H9 (cell line): ENCODE measurements at places on chromosomes 4 and X. TPM values are rescaled to one million over a fixed set of nuclear protein-coding genes. Genes with fewer than 3 reads are reported as not detected.

GRCh38 chr4:86818841-86819240, 30.3 kb downstream of the SLC10A6 start:
- DNase-seq, result peak; percentile 30
- no peak overlapping the region for H3K4me3 ChIP-seq
- H3K36me3 ChIP-seq, result peaks cover 22% of the 10 kb centered on the region
- no peaks in the 10 kb centered on the region for H3K4me1 ChIP-seq

DBET gene
- not detected in 2 replicates for total RNA-seq

DNA sequence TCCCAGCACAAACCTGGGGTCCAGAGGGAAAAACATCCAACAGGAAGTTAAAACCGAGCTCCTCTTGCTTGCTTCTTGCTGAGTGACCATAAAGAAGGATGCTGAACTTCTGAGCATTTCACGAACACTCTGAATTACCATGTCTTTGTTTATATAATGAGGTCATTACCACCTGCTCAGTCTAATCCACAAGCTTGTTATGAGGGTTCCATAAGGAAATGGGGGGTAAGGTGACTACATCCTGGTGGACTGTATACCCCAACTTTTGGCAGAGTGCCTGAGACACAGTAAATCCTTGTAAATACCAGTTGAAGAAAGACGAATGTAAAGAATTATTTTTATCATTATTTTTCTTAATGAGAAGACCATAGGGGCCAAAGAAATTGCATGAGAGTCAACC, 16.8 kb downstream of the CCDC149 start:
- H3K36me3 ChIP-seq, result no peaks in the 10 kb centered on the region; the same call in 2 of the 3 replicates
- no peak overlapping the region for H3K4me3 ChIP-seq
- peaks cover 3% of the 10 kb centered on the region; the same call in 1 of the 2 replicates for H3K4me1 ChIP-seq
- H3K27me3 ChIP-seq, result no peaks in the 10 kb centered on the region

GRCh38 chrX:150258463-150259430, 104.4 kb upstream of the MAMLD1 start:
- no peak overlapping the region for H3K4me3 ChIP-seq
- H3K4me1 ChIP-seq, result no peaks in the 10 kb centered on the region
- DNase-seq, result no peak
- no peaks in the 10 kb centered on the region for H3K27me3 ChIP-seq

DNA sequence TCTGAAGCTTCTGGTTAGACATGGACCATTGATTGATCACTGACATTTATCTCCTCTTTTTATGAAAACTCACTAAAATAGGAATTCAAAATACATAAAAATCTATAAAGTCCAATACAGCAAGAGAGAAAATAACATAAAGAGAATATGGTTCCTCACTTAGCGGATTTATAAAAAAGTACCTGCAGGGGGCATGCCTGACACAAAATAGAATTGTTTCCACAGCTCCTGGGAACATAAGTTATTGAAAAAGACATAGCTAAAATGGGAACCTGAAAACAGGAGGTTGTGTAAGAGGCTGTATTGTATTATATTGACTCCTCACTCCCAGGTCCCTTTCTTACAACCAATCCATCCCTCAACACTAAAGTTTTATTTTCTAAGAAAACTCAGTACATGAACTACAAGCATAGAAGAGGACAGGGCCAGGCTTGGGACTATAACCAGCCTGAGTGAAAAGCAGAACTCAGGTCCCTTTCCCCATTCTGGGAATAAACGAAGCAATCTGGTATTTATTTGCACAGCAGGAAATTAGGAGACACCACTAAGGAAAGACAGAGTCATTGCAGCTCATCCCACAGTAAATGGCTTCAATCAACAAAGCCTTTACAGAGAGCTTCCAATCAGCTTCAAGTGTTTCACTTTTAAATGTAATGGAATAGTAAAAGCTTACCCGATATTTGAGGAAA, 121.1 kb upstream of the NDST4 start:
- H3K36me3 ChIP-seq, result no peaks in the 10 kb centered on the region
- peak; percentile 25 for DNase-seq
- H3K27me3 ChIP-seq, result no peaks in the 10 kb centered on the region

DNA sequence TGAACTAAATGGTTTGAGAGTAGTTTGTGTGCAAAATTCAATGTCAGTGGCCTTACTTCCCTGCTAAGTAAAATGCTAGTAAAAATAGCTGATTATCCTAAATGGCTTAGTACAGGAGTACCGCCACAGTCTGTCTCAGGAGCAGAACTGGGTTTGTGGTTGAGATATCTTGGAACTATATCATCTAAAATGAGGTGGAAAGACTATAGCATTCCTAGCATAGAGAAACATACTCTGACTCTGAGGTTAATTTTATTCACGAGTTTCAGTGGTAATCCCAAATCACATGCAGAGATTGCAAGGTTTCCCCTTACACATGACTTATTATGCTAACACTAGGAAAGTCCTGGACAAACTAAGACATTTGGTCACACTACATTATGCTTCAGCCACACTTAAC, 70.4 kb downstream of the OR13H1 start:
- no peak overlapping the region for H3K27ac ChIP-seq
- H3K36me3 ChIP-seq, result no peaks in the 10 kb centered on the region
- H3K27me3 ChIP-seq, result no peaks in the 10 kb centered on the region
- H3K4me3 ChIP-seq, result no peak overlapping the region
- no peak for DNase-seq

GPM6B gene
- 73.9 and 79.8 TPM in 2 replicates for total RNA-seq

DNA sequence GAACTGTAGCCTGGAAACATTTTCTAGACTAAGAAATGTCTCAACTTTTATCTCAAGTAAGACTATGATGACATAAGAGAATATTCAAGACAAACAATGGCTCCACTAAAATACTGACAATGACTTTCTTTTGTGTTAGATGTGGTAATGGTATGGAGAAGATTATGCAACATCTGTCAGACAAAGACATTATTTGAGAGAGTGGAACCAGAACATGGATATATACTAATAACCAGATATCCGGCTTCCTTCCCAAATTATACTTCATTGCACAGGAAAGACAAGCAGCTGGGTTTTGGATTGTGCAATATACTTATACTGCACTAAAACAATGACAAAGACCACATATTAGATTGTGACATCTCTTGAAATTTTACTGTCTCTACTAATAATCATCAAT, 290.8 kb upstream of the GIMD1 start:
- DNase-seq, result no peak
- no peaks in the 10 kb centered on the region for H3K4me1 ChIP-seq
- no peaks in the 10 kb centered on the region for H3K27me3 ChIP-seq
- no peak overlapping the region for H3K4me3 ChIP-seq
- H3K36me3 ChIP-seq, result no peaks in the 10 kb centered on the region

MEPE gene
- not detected in 2 replicates for total RNA-seq

- H3K27ac ChIP-seq, result peak within 1 kb of the TSS; percentile 50
- peak; percentile 66 for DNase-seq
- no peaks in the 10 kb centered on the region for H3K27me3 ChIP-seq
- peak within 1 kb of the TSS; percentile 96 for H3K4me3 ChIP-seq
Measured at GRCh38 chr4:145938618-145939440, at the start of gene ZNF827. ZNF827 (minus strand) TSS chr4:145938823; CDS start chr4:145938407, 416 bp downstream.

DNA sequence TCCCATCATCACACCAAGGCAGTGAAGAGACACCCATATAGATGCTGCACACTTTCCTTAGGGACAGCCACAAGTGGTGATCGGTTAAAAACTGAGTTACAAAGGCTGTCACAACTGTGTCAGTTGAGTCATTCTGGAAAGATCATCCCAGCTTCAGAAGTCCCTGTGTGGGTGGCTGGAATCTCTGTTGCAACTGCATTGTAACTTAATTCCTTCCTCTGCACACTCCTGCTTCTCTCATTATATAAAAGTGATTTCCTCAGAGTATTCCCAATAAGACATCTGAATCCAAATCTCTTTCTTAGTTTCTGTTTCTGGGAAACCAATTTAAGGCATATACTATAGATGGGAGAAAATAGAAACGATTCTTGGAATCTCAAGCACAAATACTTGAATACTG, 88.1 kb downstream of the FSTL5 start:
- no peaks in the 10 kb centered on the region for H3K36me3 ChIP-seq
- H3K4me3 ChIP-seq, result no peak overlapping the region
- H3K27ac ChIP-seq, result no peak overlapping the region
- H3K27me3 ChIP-seq, result no peaks in the 10 kb centered on the region

MAD2L1 gene
- 87.2 TPM in 2 replicates for total RNA-seq

DNA sequence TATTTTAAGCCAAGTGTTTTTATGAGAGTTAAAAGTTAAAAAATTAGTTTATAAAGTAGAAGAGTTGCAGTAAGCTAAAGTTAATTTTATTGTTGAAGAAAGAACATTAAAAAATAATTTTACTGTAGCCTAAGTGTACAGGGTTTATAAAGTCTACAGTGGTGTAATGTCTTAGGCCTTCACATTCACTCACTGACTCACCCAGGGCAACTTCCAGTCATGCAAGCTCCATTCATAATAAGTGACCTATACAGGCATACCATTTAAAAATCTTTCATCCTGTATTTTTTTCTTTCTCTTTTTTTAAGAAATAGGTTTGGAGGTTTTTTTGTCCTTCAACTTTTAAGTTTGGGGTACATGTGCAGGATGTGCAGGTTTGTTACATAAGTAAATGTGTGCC, 87.9 kb upstream of the NR3C2 start:
- no peaks in the 10 kb centered on the region for H3K4me1 ChIP-seq
- H3K27me3 ChIP-seq, result no peaks in the 10 kb centered on the region
- no peak overlapping the region for H3K27ac ChIP-seq
- H3K4me3 ChIP-seq, result no peak overlapping the region
- DNase-seq, result no peak

DNA sequence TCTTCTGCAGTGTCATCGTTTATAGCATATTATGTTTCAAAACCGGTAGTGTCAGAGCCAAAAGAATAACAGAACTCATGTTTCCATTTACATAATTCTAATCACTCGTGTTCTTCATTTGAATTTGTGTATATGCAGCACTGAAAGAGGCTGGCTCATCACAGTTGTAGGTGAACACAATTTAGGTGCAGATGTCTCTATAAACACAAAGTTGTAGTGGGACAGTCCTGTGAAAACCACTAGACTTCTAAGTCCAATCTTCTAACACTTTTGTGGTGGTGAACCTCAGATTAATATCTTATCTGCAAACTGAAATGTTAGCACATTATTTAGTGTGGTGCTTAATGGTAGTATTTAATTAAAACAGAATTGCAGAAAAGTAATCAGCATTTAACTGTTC, 872.4 kb downstream of the C4orf33 start:
- no peaks in the 10 kb centered on the region for H3K36me3 ChIP-seq
- DNase-seq, result no peak
- H3K4me1 ChIP-seq, result no peaks in the 10 kb centered on the region
- H3K27ac ChIP-seq, result no peak overlapping the region

GAGE12E gene
- not detected in 2 replicates for total RNA-seq

CSAG1 gene
- not detected in 2 replicates for total RNA-seq

MAGEA11 gene
- not detected in 2 replicates for total RNA-seq

GAB3 gene
- total RNA-seq, result 0.42 and 0.46 TPM in 2 replicates

DNA sequence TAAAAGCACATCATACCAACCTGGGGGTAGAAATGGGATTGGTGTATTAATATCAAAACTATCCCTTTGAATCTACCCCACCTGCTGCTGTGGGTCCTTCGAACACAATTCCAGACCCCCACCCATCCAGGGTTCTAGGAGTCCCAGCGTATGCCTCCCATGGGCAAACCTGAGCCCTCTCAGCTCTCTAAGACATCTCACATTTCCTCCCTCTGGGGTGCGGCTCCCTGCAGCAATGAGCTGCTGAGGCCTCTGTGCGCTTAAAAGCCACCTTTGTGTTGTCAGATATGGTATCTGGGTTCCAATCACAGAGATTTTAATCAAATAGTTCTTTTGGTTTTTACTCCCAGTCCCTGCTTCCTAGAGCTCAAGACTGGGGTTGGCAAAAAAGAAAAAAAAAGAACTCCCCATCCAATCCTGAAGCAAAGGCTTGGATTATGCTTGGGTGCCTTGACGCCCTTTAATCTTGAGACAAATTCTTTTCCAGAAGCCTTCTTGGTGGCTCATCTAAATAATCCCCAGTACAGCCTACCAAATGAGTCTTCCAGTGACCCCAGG, 37.5 kb upstream of the NOCT start:
- peaks cover 4% of the 10 kb centered on the region; the same call in 1 of the 2 replicates for H3K4me1 ChIP-seq
- no peaks in the 10 kb centered on the region for H3K36me3 ChIP-seq
- no peaks in the 10 kb centered on the region for H3K27me3 ChIP-seq
- peak; percentile 46 for DNase-seq
- 0 out of 3 replicates have a peak overlapping the region, but pooled peaks have one; percentile 17 for H3K4me3 ChIP-seq

- H3K4me3 ChIP-seq, result no peak overlapping the region
- no peak for DNase-seq
Measured at GRCh38 chrX:13776387-13776786, 40.5 kb downstream of the GPM6B start.

DNA sequence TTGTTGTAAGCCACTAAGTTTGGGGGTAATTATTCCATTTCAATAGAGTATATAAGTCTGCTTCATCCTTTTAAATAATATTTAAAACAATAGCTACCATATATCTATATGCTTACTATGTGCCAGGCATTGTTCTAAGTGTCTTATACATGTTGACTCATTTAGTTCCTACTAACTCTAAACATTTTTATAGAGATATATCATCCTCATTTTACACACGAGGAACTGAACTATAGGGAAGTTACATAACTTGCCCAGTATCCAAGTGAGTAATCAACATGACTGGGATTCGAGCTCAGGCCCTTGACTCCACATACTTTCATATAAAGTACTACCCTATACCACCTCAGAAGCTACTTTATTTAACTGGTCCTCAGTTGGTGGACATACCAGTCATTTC, 175.3 kb upstream of the RAI2 start:
- no peak for DNase-seq
- no peaks in the 10 kb centered on the region for H3K36me3 ChIP-seq
- no peaks in the 10 kb centered on the region for H3K4me1 ChIP-seq
- no peaks in the 10 kb centered on the region for H3K27me3 ChIP-seq
- H3K4me3 ChIP-seq, result no peak overlapping the region

DNA sequence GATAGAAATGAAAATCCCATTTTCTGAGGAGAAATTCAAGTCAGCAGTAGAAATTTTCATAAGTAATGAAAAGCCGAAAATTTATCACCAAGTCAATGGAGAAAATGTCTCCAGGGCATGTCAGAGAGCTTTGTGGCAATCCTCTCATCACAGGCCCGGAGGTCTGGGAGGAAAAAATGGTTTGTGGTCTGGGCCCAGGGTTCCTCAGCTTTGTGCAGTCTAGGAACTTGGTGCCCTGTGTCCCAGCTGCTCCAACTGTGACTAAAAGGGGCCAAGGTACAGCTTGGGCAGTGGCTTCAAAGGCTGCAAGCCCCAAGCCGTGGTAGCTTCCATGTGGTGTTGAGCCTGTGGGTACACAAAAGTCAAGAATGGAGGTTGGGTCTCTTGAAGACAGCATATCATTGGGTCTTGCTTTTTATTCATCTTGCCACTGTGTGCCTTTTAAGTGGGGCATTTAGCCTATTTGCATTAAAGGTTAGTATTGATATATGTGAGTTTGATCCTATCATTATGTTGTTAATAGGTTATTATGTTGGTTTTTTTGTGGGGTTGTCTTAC, 608.5 kb downstream of the PDHA2 start:
- no peak overlapping the region for H3K27ac ChIP-seq
- H3K27me3 ChIP-seq, result no peaks in the 10 kb centered on the region
- peaks cover 40% of the 10 kb centered on the region for H3K36me3 ChIP-seq
- no peak for DNase-seq

- H3K27me3 ChIP-seq, result no peaks in the 10 kb centered on the region
- DNase-seq, result peak; percentile 74
- peak overlapping the region; percentile 73 for H3K27ac ChIP-seq
- H3K4me1 ChIP-seq, result 0 out of 2 replicates have a peak, but pooled peaks cover 2% of the 10 kb centered on the region
- no peaks in the 10 kb centered on the region; the same call in 1 of the 2 replicates for H3K36me3 ChIP-seq
Measured at GRCh38 chr4:189046642-189047041, 894.0 kb upstream of the FRG1 start.

GRCh38 chr4:17715511-17715910, 65.9 kb downstream of the FAM184B start:
- H3K4me3 ChIP-seq, result no peak overlapping the region
- H3K4me1 ChIP-seq, result no peaks in the 10 kb centered on the region; the same call in 1 of the 2 replicates
- H3K27me3 ChIP-seq, result no peaks in the 10 kb centered on the region
- no peak for DNase-seq
- H3K27ac ChIP-seq, result no peak overlapping the region
